Stimulated activated CD8-positive, alpha-beta memory T cell treated with anti-CD3 and anti-CD28 coated beads, Interleukin-4, amount 100 ng/mL, for 4 hours (primary cell): ENCODE measurements at places on chromosomes 5 and 9.

DNA sequence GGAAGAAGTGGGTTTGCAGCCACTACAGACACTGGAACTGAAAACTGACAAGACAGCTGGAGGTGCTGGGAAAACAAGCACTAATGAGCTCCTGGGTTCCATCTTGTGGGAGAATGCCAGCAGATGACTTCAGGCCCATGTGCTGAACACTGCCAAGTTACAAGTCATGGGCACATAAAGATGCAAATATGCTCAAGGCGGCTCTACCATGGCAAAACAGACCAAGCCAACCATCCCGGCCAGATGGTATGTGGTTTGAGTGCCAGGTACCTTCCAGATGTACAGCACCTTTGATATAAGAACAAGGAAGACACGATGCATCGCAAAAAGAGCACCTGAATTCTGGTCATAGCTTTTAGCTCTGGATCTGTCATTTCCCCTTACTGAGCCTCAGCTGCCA, 19.9 kb downstream of the TNFSF8 start:
- no peak for DNase-seq

DNA sequence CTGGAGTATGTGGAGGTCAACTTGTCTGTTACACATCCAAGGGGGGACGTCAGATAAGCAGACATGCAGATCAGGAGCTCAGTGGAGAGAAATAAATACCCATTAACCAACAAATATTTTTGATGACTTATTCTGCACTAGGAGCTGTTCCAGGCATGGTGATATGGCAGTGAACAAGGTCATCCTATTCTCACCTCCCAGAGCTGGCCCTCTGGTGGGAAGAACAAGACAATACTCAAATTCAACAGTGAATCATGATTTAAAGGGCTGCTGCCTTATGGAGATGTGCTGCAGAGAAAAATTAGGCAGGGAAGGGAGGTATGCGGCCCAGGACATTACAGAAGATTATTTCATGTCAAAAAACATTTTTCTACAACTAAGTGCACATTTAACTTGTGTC, 36.5 kb downstream of the SYK start:
- no peak for DNase-seq

- DNase-seq: no peak
These were observed 77.4 kb downstream of the VAV2 start for GRCh38 chr9:133914442-133915342.

- no peak for DNase-seq
These were observed 480.6 kb downstream of the NR2F1-AS1 start for GRCh38 chr5:93100428-93100827.

DNA sequence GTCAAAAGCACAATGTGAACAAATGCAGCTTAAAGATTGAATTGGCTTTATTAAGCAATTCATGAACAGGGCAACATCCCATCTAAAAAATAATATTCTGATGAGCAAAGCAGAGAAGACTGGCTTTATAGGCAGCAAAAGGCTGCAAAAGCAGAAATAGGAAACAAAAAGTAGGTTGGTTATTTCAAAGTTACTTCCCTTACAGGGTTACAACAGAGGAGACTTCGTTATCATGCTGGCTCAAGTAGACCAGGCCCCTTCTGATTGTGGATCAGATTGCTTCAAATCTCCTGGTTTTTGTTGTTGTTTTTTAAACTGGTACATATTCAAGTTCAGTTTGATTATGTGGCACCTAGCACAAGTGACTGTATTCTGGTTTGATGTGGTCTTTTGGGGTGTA, 73.1 kb downstream of the MAN2A1 start:
- DNase-seq: no peak

- no peak for DNase-seq
These were observed 92.7 kb downstream of the COL5A1 start for GRCh38 chr9:134734270-134734669.

DNA sequence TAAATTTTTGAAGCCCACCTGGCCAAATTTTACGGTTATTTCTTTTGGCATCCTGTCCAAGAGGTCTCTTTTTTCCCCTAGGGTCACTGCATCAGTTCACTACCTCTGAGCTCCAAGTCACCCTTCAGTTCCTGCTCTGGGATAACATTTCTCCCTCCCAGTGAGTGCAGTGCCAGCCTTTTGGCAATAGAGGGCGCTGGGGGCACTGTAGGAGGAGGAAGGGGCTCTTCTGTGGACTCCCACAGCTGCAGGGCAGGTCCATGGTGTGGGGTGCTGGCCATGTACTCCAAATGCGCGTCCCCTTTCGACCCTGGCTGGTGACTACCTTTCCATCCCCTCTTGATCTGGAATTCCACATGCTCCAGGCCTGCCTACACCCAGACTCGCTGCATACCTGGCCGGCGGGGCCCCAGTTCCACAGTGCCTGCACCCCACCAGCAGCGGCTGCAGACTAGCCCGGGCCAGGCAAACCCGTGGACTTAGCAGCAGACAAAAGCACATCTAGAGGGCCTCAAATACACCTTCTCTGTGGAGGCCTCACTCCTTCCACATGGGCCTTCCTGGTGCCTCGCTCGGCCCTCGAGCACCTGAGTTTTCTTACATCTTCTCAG, 20.3 kb upstream of the NINJ1 start:
- DNase-seq: no peak
